Lower lobe of right lung (tissue), 2 donors: ENCODE measurements at places on chromosomes 11 and 22. TPM values are rescaled to one million over a fixed set of nuclear protein-coding genes. Genes with fewer than 3 reads are reported as not detected.

DNA sequence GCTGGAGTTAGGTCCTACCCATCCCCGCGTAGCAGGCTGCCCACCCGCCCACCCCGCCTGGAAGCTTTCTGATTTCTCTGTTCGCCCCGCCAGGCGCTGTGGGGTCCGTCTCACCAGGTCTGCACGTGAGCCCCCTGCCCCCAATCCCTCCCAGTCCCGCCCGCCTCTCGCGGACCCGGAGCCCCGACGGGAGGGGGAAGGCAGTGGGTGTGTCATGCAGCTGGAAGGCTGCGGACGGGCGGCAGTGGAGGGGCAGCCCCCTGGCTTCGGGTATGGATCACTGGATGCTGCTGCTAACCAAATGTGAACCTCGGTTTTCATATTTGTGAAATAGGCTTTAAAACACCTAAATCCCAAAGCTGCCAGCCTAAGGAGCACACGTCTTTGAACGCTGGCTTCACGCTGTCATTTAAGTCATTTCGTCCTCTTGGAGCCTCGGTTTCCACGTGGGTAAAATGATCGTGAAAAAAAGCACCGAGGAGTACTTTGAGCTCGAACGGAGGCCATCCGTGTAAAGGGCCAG, 568 bp upstream of the BIK start:
- DNase-seq, result no peak

- DNase-seq, result peak; percentile 38
Observed at GRCh38 chr22:46046299-46046685, 69.3 kb upstream of the WNT7B start.

GRCh38 chr11:61783717-61784505, 8.5 kb downstream of the TMEM258 start:
- no peak for DNase-seq

- no peak for DNase-seq
Observed at GRCh38 chr11:35087648-35088047, 51.3 kb upstream of the CD44 start.

GRCh38 chr22:23237201-23237798, 57.0 kb downstream of the BCR start:
- no peak for DNase-seq

DNA sequence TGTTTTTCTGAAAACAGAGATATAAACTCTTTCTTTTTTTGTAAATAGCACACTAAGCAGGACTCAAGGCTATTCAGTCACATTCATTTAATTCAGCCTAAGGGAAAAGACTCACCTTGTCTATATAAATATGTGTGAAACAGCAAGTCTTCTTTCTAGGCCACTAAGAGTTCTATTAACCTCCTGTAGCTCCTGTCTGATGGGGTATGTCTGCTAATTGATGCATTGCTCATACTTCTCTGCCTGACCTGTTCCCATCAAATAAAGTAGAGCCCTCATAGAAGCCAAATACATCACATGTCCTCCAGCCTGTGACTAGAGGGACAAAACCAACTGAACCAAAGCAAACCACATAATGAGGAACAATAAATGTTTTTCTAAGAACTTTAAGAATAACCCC, 68.2 kb downstream of the MSANTD4 start:
- DNase-seq, result no peak

DNA sequence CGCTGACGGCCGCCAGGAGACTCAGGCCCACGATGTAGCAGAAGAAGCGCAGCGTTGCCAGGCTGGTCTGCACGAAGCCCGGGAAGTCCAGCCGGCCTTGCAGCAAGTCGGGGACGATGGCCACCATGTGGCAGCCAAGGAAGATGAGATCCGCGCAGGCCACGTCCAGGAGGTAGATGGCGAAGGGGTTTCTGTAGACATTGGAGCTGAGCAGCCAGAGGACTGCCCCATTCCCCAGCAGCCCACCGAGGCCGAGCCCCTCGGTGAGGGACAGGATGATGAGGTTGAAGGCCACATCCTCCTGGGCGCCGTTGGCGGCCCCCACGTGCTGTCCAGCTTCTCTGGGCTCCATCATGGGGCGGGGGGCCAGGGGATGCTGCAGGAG, 3.8 kb downstream of the MRGPRE start:
- no peak for DNase-seq

GRCh38 chr11:120675171-120675570, 163.6 kb downstream of the GRIK4 start:
- no peak for DNase-seq

GRCh38 chr11:125364121-125364826, 131.8 kb downstream of the FEZ1 start:
- DNase-seq, result no peak

DNA sequence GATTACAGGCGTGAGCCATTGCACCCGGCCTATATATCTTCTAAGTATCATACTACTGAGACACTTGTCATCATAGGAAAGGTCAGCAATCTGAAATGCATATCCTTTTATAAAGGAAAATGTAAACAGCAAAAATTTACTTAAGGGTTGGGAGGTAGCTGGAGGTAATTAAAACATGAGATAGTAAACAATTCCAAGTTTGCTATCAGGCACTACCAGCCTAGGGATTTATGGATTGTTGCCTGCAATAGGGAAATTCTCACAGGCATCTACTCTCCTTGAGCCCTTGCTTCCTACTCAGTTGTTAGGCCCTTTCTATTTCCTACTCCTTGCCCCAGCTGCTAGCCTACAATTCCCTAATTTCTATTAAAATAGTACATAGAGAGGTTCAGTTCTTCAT, 16.1 kb downstream of the PGR start:
- DNase-seq, result no peak

GRCh38 chr11:113675565-113675964, 30.5 kb downstream of the TMPRSS5 start:
- DNase-seq, result no peak

GRCh38 chr11:26702406-26702805, 19.5 kb downstream of the SLC5A12 start:
- no peak for DNase-seq

DNA sequence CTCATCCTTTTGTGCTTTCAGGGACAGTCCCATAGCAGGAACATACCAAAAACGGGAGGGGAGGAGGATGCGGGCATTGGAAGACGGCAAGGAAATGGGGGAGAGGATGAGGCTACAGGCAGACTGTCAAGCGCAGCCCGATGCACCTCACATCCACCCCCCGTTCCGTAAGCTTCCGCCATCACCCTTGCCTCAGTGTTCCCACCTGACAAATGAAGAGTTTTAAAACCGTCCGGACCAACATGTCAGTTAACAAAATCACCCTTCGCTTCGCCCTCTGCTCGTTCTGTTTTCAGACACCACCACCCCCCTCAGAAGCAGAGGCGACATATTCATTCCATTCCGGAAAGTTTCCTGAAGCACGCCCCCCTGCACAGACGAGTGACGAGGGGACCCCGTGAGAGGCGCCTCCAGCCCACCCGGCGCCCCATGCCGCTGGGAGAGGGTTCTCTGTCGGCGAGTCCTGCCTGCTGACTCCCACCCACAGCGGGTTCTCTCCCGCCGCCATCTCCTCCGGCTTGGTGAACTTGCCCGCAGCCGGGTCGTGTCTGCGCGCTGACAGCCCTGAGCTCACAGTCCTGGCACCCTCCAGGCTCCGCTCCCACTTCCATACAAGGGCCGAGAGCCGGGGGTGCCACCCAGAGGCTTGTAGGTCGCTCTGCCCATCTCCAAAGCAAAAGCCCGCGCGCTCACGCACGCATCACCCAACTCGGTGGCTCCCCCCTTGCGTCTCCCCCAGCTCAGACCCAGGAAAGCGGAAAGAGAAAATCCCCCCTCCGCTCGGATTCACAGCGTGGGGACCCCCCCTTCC, 1.5 kb downstream of the IGSF9B start:
- no peak for DNase-seq

DNA sequence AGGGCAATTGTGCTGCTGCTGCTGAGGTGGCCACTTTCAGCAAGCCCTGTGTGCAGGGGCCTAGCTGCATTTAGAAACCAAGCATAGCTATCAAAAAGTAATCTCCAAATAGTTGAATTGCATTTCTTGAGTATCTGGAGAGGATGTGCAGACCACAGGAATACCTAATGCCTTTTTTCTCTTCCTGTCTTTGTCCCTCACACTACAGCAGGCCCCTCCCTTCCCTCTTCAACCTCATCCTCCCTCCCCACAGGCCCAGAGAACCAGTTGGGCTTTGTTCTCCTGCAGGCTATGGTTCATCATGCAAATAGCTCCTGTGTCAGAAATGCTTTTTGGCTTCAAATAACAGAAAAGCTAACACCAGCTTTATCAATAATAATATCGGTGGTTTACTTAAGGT, 47.7 kb downstream of the DKK3 start:
- no peak for DNase-seq

DNA sequence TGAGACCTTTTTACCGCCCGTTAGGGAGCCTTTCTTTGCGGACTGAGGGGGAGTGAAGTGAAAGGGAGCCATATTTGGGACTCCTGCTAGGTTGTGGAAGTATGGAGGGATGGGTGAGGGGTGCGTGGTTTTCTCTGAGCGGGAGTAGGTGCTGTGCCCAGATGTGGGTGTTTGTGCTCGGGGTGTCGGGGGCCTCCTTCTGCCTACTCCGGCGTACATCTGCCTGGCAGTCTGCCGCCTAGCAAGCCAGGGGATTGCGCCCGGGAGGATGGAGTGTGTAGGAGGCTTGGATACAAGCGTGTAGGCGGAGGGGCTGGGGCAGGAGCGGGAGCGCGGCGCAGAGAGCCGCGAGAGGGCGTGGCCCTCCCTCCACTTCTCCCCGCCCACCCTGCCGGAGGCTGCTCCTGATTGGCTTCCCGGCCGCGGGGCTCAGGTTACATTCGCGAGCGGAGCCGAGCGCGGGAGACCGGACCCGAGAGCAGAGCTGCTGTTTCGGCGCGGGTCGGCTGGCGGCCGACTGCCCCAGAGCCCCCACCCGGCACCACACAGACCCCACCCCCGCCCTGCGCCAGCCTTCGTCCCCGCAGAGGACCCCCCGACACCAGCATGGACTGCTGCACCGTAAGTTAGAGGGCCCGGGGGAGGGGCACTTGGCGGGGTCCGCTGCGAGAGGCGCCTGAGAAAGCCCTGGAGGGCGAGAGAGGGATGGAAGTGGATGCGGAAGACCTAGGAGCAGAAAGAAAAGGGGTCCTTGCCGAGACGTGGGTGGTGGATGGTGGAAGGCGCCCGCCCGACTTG, at the start of gene NRGN:
NRGN (plus strand) TSS at position 464 of the 798 bp plus-strand sequence; CDS start at position 607, 143 bp downstream.
- peak; percentile 94 for DNase-seq

DNA sequence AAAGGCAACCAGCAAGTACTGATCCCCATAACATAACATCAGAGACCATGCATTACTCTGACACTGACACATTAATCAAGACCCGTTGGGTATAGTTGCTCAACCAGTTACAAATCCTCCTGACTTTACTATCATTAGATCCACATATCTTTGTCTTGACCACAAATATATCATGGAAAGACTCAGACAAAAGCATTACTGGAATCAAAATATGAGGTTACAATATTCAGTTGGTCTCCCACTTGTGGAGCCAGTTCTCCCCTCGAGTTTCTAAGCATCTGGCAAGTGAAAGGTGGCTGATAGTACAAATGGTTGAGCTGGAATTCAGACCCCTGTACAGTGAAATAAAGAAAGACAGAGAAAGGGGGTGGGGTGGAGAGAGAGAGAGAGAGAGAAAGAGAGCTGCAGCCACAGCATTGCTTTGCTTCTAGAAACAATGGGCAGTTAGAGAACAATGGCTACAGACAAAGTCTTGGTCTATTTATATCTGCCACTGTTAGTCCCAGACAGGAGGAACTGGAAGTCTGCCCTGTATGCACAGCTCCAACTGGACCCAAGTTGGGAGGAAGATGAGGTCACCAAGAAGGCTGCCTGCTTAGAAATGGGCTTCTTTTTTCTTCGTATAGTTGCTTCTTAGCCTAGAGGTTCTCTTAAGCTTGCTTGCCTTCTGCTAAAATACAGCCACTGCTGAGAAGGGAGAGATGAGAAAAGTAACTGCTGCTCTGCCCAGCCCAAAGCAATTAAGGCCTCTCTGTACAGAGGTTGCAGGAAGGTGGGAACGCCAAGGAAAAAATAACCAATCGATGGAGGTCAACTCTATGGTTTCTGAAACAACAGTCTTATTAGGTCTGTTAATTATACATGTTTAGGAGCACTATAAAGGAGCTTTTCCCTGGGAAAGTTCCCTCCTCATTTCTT, 85.5 kb downstream of the ETS1 start:
- DNase-seq, result no peak

DNA sequence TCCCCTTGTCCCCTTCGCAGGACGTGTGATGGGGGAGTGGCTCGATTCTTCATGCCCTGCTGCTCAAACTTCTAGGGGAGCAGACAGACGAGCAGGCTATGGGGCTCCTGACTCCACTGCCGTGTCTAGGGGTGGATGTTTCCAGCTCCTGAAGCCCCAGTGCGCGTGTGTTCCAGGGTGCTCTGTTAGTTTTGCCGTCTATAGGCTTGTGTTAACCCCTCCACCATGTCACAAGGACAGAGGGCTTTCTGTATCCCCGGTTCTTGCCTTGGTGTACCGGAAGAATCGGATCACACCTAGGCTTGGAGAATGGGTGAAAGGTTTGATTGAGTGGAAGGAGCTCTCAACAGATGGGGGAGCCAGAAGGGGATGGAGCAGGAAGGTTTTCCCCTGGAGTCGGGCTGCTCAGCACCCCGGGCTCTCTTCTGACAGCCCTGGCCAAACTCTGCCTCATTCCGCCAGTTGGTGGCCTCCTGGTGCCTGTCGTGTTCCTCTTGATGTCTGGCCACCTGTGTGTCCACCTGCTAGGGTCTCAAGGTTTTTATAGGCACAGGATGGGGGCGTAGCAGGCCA, 810.7 kb downstream of the BRD1 start:
- DNase-seq, result no peak

DNA sequence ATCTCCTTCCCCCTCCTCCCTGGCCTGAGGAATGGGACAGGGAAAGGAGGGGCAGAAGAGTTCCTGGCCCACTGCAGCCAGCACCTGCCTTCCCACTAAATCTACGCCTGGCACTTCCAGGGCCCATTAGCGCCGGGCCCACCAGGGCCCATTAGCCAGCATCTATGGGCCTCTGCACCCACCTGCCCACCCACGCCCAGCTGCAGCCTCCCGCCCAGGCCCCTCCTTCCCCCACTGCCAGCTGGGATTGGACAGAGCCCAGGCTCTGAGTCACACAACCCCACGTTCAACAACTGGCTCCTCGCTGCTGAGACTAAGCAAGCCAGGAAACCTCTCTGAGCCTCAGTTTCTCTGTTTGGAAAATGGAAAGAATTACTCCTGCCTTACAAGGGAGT, 48.7 kb downstream of the CYTH4 start:
- no peak for DNase-seq

- DNase-seq, result peak; percentile 99
Observed at GRCh38 chr11:65421794-65422632, 585 bp upstream of the NEAT1 start.

- DNase-seq, result no peak
Observed at GRCh38 chr11:33507967-33508366, 192.7 kb downstream of the C11orf91 start.

GRCh38 chr11:69918938-69919650, 99.9 kb upstream of the FGF3 start:
- peak; percentile 82 for DNase-seq

- no peak for DNase-seq
Observed at GRCh38 chr11:1592628-1593027, 5.5 kb downstream of the KRTAP5-2 start.

- no peak for DNase-seq
Observed at GRCh38 chr11:86230921-86231434, 13.6 kb upstream of the EED start.

The TRIM6 gene
- 3.7 TPM for total RNA-seq

The METTL15 gene
- 15.2 TPM for total RNA-seq

The GNG3 gene
- not detected for total RNA-seq

The ANGPTL5 gene
- total RNA-seq, result 0.71 TPM

The OR51I1 gene
- total RNA-seq, result 0.41 TPM

The TRPC6 gene
- 13.9 TPM for total RNA-seq

The CSF2RB gene
- total RNA-seq, result 30.1 TPM
